Activated CD4-positive, alpha-beta T cell treated with anti-CD3 and anti-CD28 coated beads, Interleukin-2, amount 10 ng/mL, durations not matched to agents 7 days and 5 days (primary cell): ENCODE measurements at places on chromosomes 5 and 9. TPM values are rescaled to one million over a fixed set of nuclear protein-coding genes. Genes with fewer than 3 reads are reported as not detected.
A peak's percentile ranks its signal among the peaks of the same experiment; 100 is the strongest.

The C7 gene
- not detected for total RNA-seq

The MAP3K1 gene
- total RNA-seq, result 63.9 TPM

The IL17B gene
- total RNA-seq, result not detected

The CCL28 gene
- total RNA-seq, result 16.4 TPM

The IL5 gene
- 0.25 TPM for total RNA-seq

The LNPEP gene
- total RNA-seq, result 91.4 TPM

DNA sequence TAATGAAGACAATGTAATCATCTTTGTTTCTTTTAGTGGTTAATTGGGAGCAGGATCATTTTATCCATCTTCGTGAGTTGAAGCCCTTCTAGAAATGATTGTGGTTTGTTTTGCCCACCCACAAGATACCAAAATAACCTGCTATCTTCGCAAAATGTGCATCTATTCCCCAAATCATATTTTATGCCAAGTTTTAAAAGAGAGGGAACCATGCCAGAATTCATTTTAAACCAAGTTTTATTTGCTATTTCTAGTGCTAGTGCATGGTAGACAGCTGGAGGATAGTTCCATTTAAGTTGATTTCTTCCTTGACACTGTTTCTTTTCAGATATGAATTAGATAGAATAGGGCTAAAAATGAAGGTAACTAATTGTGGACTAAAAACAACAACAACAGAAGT, 104.2 kb downstream of the RAB3C start:
- no peak overlapping the region for H3K4me3 ChIP-seq
- no peaks in the 10 kb centered on the region for H3K36me3 ChIP-seq
- H3K27me3 ChIP-seq, result no peaks in the 10 kb centered on the region

GRCh38 chr9:132211570-132211969, 49.7 kb downstream of the NTNG2 start:
- H3K4me1 ChIP-seq, result no peaks in the 10 kb centered on the region
- H3K36me3 ChIP-seq, result no peaks in the 10 kb centered on the region
- H3K27me3 ChIP-seq, result no peaks in the 10 kb centered on the region
- H3K4me3 ChIP-seq, result no peak overlapping the region
- H3K27ac ChIP-seq, result no peak overlapping the region

- H3K27me3 ChIP-seq, result no peaks in the 10 kb centered on the region
- no peak overlapping the region for H3K4me3 ChIP-seq
- no peak for DNase-seq
- peaks cover 46% of the 10 kb centered on the region for H3K36me3 ChIP-seq
- H3K27ac ChIP-seq, result no peak overlapping the region
- H3K4me1 ChIP-seq, result peaks cover 5% of the 10 kb centered on the region
Measured at GRCh38 chr9:127742435-127743088, 7.5 kb upstream of the TOR2A start.

DNA sequence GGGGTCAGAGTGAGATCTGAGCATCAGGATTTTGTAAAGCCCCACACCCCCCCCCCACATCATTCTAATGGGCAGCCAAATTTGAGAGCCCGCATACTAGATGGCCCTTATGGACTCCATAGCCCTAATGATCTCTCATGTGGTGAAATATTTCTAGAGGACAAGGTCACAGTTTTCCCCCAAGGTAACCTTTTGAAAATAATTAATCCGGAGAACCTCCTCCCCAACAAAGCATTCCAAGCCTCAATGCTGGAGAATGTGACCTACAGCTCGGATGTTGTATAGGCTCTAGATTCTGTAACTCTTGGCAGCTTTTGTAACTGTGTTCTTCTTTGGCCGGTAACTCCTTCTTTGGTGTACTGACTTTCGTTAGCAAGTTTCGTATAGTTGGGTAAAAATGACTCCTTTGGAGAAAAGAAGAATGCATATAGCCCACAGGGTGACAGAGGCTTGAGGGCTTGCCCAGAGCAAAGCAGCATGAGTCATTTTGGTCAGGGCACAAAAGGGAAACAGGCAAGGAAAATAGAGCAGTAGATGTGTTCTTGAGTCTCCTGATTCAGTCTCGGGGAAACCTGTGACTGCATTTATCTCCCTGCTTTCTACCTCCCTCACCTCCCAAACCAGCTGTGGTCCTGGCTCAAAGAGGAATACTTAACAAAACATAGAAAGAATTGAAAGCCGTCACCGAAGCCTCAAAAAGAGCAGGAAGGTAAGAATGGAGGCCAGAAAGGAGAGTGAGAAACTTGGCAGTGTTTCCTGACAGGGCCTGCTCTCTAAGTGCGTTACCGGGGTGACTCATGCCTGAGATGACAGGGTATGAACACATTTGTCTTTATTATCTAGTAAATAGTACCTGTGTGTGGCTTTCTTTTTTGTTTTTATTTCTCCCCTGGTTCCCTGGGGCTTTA, 6.6 kb upstream of the XPA start:
- no peak for DNase-seq
- H3K27me3 ChIP-seq, result peaks cover 30% of the 10 kb centered on the region
- no peak overlapping the region for H3K4me3 ChIP-seq
- peak overlapping the region; percentile 84 for H3K27ac ChIP-seq
- H3K36me3 ChIP-seq, result no peaks in the 10 kb centered on the region
- H3K4me1 ChIP-seq, result peaks cover 34% of the 10 kb centered on the region

DNA sequence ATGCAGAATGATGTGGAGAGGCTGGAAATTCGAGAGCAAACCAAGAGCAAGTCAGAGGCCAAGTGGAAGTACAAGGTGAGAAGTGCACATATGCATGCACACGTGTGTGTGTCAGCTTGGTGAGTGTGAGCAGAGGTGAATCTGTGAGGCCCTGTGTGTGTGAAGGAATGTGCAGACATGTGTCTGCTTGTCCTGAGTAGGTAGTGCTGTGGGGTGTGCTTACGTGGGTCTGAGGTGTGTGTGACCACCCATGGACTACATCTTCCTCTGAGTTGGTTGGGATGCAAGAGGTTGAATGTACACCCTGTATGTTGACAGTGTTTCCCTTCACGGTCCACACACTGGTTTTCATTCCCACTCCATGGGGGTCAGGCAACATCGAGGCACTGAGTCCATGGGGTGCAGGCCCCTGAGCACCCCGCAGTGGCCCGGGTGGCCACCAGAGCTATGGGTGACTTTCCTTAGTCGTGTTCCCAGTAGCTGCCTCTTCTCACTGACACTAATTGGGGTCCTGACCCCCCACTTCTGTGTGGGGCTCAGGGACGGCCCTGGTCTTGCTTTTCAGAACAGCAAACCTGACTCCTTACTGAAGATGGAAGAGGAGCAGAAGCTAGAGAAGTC, 86.7 kb downstream of the PHF2 start:
- no peak overlapping the region for H3K27ac ChIP-seq
- no peaks in the 10 kb centered on the region for H3K4me1 ChIP-seq
- no peak for DNase-seq
- H3K4me3 ChIP-seq, result no peak overlapping the region

GRCh38 chr9:104746798-104747197, 685 bp upstream of the NIPSNAP3A start:
- no peaks in the 10 kb centered on the region for H3K27me3 ChIP-seq
- H3K36me3 ChIP-seq, result peaks cover 4% of the 10 kb centered on the region
- no peak for DNase-seq
- peaks cover 30% of the 10 kb centered on the region for H3K4me1 ChIP-seq
- peak overlapping the region; percentile 98 for H3K27ac ChIP-seq

DNA sequence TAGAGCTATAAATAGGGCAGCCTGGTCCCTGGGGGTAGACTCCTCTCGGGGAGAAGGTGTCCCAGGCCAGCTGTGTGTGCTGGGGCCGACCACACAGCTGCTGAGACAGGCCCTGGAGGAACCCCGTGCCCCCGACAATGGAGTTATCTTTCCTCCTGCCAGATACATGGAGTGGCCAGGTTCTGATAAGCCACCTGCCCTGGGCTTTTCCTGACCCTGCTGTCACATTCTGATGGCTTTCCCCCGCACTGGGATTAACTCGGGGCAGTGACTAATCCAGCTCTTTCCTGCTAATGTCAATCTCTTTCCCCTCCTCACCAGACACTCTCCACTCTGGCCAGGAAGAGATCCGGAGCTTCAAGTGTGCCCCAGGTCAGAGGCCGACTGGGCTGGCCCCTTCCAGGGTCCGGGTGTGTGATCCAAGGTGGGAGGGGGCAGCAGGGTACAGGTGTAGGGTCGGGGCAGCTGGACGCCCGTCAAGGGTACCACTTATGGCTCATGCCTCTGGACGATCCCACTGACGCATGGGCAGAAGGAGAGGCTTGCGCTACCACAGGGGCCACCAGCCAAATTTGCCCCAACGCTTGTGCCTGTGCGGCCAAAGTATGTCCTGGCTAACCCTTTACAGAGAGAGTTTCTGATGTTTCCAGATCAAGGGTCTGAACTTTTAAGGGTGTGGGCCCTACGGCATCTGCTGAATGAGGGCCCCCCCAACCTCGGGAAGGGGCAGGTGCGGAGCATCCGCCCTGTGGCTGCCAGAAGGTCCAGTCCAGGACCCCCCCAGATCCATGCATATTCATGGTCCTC, 20.6 kb upstream of the COL5A1 start:
- no peak overlapping the region for H3K27ac ChIP-seq
- H3K27me3 ChIP-seq, result no peaks in the 10 kb centered on the region
- no peak for DNase-seq
- no peaks in the 10 kb centered on the region for H3K4me1 ChIP-seq

DNA sequence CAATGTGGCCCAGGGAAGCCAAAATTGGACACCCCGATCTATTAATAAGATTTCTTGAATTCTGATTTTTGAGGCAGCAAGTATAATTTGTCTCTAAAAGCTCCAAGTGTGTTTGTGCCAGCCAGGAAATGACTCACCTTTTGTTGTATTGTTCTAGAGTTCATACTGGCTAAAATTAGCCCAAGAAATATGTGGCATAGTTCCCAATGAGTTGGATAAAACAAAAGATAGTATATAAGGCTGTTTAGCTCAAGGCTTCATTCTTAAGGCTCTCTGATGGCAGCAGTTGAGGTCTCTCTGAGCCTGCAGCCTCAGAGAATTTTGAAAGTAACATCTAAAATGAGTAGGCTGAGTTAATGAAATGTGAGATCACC, 21.6 kb downstream of the HMGXB3 start:
- DNase-seq, result no peak
- H3K4me1 ChIP-seq, result peaks cover 22% of the 10 kb centered on the region
- peaks cover 68% of the 10 kb centered on the region for H3K36me3 ChIP-seq
- H3K27ac ChIP-seq, result no peak overlapping the region

- no peak overlapping the region for H3K27ac ChIP-seq
- no peak for DNase-seq
- H3K36me3 ChIP-seq, result peaks cover 49% of the 10 kb centered on the region
- no peaks in the 10 kb centered on the region for H3K27me3 ChIP-seq
Measured at GRCh38 chr5:126837906-126838539, 61.1 kb downstream of the LMNB1 start.

GRCh38 chr9:406886-407654, 192.4 kb downstream of the DOCK8 start:
- H3K27ac ChIP-seq, result no peak overlapping the region
- DNase-seq, result no peak
- H3K27me3 ChIP-seq, result no peaks in the 10 kb centered on the region
- no peaks in the 10 kb centered on the region for H3K4me1 ChIP-seq
- peaks cover 86% of the 10 kb centered on the region for H3K36me3 ChIP-seq

GRCh38 chr5:107634981-107635848, 35.5 kb downstream of the EFNA5 start:
- no peak overlapping the region for H3K27ac ChIP-seq
- peaks cover 9% of the 10 kb centered on the region for H3K27me3 ChIP-seq
- H3K4me3 ChIP-seq, result no peak overlapping the region
- DNase-seq, result no peak
- H3K36me3 ChIP-seq, result no peaks in the 10 kb centered on the region

DNA sequence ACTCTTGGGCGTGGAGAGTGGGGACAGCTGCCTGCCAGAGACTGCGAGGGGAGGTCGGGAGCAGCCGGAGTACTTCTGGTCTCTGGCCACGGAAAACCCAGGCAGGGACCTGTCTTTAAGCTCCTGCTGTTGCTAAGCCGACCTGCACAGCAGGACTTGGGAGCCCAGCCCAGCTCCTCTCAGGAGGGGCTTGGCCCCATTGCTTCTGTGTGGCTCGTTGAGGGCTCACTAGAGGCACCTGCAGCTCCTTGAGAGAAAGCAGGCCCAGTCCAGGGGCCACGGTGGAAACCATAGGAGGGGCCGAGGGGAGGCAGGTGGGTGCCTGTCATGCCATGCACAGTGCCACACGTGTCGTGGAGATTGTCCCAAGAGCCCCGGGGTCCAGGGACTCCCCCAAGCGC, 3.3 kb upstream of the LCN2 start:
- H3K4me3 ChIP-seq, result no peak overlapping the region
- no peak for DNase-seq
- peaks cover 23% of the 10 kb centered on the region for H3K4me1 ChIP-seq
- no peak overlapping the region for H3K27ac ChIP-seq
- H3K27me3 ChIP-seq, result no peaks in the 10 kb centered on the region

DNA sequence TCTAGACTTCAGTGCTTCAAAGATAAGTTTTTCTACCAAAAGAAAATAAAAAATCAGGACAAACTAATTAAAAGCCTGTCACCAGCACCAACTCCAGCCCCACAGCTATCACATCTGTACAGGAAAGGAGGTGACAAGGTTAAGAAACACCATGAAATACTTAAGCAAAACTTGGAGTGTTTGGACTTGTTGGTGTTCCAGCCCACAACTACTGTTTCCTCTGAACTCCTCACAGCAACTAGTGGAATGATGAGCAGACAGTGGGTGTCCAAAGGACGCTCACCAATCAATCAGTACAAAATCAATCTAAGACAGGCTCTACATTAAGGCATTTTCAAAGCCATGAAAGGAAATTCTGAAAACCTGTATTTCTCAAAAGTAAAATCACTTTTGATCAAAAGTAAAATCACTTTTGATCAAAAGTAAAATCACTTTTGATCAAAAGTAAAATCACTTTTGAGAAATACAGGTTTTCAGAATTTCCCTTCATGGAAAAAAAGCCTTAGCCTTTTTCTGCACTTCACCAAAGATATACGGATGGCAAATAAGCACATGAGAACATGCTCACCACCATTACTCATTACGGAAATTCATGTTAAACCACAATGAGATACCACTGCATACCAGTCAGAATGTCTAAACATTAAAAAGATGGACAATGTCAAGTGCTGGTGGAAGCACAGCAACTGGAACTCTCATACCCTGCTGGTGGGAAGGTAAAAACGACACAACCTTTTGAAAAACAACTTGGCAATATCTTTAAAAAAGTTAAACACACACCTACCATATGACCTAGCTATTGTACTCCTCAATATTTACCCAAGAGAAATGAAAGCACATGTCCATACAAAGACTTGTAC, 79.7 kb downstream of the MED27 start:
- peaks cover 30% of the 10 kb centered on the region for H3K4me1 ChIP-seq
- no peak overlapping the region for H3K27ac ChIP-seq
- H3K36me3 ChIP-seq, result peaks cover 9% of the 10 kb centered on the region
- no peaks in the 10 kb centered on the region for H3K27me3 ChIP-seq

DNA sequence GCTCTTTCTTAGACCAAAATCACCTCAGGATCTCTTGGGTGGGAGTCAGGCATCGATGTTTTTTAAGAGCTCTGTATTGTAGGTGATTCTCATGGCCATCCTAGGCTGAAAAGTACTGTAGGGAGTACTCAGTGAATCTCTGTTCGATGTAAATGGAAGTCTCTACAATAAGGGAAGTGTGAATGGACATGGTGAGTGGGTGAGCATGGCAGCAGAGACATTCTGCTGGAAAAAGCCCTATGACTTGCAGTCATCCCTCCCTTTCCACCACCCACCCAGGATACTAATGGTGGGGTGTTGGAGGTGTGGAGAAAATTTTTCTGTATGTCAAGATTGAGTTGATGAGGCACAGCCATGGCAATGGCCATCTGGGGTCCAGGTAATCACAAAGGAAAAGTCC, 30.9 kb downstream of the ZNF366 start:
- no peak overlapping the region for H3K4me3 ChIP-seq
- H3K27ac ChIP-seq, result no peak overlapping the region
- peaks cover 28% of the 10 kb centered on the region for H3K27me3 ChIP-seq
- no peaks in the 10 kb centered on the region for H3K36me3 ChIP-seq
